ENCODE measurements at places on chromosomes 3 and 15. TPM values are rescaled to one million over a fixed set of nuclear protein-coding genes. Genes with fewer than 3 reads are reported as not detected.

Gene IL17RB
- 2.3 TPM for total RNA-seq

GRCh38 chr15:55237219-55238130 is 40.7 kb upstream of the RSL24D1 start:
- H3K4me3 ChIP-seq: no peak overlapping the region
- DNase-seq: no peak

DNA sequence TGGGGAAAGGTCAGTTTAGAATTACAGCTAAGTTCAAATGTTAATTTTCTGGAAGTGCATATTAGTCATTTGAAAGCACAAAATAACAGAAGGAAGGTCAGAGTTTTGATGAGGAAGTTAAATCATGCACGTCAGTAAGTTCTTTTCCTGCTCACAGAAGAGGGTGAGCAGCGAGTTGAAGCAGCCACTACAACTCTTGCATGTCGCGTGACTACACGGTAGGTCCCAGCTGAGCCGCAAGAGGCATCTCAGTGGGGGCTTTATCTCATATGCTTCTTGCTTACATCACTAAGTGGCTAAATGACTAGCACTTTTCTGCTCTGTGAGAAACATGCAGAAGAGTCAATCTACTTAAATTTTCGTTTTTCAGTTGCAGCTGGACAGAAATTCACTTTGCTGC is 21.3 kb upstream of the SEC62 start:
- no peaks in the 10 kb centered on the region for H3K27me3 ChIP-seq
- DNase-seq: no peak
- H3K36me3 ChIP-seq: no peaks in the 10 kb centered on the region

DNA sequence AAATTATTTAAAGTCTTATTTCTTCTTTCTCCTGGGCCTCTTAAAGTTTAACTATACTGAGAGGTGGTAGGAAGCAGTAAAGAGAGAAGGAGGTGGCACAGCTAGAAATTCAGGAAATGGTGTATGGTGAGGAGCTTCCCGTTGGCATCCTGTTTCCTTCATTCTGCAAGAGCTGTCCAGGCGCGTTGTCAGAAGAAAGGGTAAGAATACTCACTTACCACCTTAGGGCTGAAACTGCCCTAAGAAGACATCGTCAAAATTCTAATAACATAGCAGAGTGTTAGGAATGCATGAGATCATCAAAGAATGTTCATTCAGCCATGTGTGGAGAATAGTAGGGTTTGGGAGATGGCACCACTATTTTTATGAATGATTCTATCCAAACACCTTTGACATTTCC is 699.6 kb downstream of the MCTP2 start:
- no peak overlapping the region for H3K27ac ChIP-seq
- H3K4me1 ChIP-seq: no peaks in the 10 kb centered on the region
- no peak overlapping the region for H3K4me3 ChIP-seq
- H3K36me3 ChIP-seq: no peaks in the 10 kb centered on the region
- H3K27me3 ChIP-seq: no peaks in the 10 kb centered on the region

DNA sequence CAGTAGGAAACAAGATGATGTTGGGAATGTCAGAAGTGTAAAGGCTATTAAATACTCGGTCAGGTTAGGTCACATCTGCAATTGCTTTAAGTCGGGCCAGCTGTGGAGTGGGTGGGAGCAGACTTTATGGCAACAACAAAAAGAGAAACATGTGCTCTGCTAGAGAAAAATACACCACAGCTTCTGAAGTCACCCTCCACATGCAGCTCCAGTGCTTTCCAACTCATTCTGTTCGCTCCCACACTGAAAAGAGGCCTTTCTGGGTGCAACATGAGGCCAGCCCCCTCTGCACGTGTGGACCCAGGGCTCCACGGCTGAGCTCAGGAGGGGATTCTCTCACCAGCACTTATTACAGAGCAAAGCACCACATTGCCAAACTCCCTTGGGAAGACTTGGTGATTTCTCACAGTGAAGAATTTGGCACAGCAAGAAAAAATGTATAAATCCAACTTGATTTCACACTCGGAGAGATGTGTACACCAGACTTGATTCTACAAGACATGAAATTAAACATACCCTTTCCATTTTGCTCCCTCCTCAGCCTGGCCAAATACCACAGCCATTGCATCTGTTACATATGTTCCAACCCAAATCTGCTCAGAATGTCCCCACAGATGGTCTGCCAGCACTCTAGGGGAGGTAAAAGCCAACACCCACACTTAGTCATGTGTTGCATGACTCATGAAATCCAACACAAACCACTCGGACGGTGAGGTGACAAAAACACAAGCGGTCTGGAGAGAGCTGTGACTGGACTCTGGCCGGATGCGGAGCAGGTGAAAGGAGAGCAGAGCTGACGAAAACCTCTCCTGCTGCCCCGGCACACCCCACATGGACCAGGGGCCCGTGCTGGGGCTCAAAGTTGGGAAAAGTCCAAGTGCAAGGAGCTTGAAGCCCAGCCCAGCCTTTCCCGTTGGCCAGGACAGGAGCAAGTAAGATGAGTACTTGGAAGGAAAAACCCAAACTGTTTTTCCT is 74.6 kb downstream of the ITGB5 start:
- H3K4me3 ChIP-seq: peak overlapping the region; percentile 49
- peaks cover 39% of the 10 kb centered on the region for H3K36me3 ChIP-seq
- H3K27me3 ChIP-seq: no peaks in the 10 kb centered on the region
- peak; percentile 67 for DNase-seq
- peaks cover 48% of the 10 kb centered on the region for H3K4me1 ChIP-seq

DNA sequence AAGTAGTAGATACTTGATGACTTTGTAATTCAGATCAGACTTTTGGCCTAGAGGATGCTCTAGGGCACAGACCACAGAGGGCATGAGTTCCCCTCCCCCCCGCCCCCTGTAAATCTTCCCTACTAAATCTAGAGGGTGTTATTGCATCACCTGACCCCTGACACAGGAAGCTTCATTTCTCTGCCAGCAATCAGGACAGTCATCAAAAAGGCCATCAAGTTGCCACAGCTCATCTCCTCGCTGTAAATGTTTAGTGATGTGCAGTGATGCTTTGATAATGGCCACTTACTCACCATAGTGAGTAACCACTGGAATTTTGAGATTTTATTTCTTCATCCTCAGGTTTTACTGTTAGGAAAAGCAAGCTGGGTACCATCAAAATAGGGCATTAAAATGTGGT is 289.2 kb upstream of the CHRM5 start:
- H3K4me1 ChIP-seq: peaks cover 3% of the 10 kb centered on the region
- no peaks in the 10 kb centered on the region for H3K36me3 ChIP-seq

- DNase-seq: no peak
- no peaks in the 10 kb centered on the region for H3K36me3 ChIP-seq
- H3K4me3 ChIP-seq: no peak overlapping the region
These were observed 217.0 kb downstream of the PDCD6IP start for GRCh38 chr3:34015204-34016142.

DNA sequence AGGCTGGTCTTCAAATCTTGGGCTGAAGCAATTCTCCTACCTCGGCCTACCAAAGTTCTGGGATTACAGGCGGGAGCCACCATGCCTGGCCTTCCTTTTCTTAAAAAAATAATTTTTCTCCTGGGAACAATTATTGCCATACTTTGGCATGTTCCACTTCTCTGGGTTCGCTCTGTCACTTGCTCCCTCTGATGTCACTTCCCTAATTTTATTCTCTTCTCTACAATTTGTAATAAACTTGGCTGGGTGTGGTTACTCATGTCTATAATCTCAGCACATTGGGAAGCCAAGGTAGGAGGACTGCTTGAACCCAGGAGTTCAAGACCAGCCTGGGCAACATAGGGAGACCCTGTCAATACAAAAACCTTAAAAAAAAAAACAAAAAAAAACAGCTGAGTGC is 6.1 kb upstream of the IMPDH2 start:
- no peak for DNase-seq
- H3K36me3 ChIP-seq: peaks cover 31% of the 10 kb centered on the region
- no peak overlapping the region for H3K27ac ChIP-seq
- no peaks in the 10 kb centered on the region for H3K4me1 ChIP-seq
- no peaks in the 10 kb centered on the region for H3K27me3 ChIP-seq

Gene FURIN
- 89.7 TPM for total RNA-seq

GRCh38 chr15:61582092-61582491 is 353.0 kb upstream of the RORA start:
- H3K36me3 ChIP-seq: no peaks in the 10 kb centered on the region
- no peak overlapping the region for H3K27ac ChIP-seq
- no peak for DNase-seq
- H3K27me3 ChIP-seq: no peaks in the 10 kb centered on the region

Gene C3orf20
- total RNA-seq: not detected

- no peaks in the 10 kb centered on the region for H3K36me3 ChIP-seq
- H3K4me1 ChIP-seq: peaks cover 19% of the 10 kb centered on the region
- peak overlapping the region; percentile 87 for H3K27ac ChIP-seq
- no peaks in the 10 kb centered on the region for H3K27me3 ChIP-seq
These were observed 50.6 kb downstream of the SLC6A6 start for GRCh38 chr3:14452740-14453710.

DNA sequence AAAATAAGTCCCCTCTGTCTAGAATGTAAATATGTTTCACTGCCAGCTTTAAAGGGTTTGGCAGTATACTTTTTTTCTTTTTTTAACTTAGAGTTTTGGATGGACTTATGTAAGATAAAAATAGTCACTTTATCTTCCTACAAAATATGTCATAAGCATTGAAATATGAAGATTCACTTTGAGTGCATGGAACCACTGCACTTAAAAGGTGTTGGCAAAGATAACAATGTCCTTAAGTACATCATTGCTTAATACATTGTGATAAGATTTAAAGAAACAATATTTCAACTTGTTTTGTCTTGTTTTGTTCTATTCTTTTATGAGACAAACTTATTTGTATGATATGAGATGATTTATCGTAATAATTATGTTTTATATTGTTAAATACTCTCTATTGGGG is 66.3 kb upstream of the NAALADL2 start:
- no peaks in the 10 kb centered on the region for H3K27me3 ChIP-seq
- H3K36me3 ChIP-seq: no peaks in the 10 kb centered on the region
- no peaks in the 10 kb centered on the region for H3K4me1 ChIP-seq
- no peak overlapping the region for H3K4me3 ChIP-seq
- H3K27ac ChIP-seq: no peak overlapping the region
- no peak for DNase-seq

Gene ZSCAN2
- total RNA-seq: 2.8 TPM

Gene SLCO3A1
- 16.5 TPM for total RNA-seq

DNA sequence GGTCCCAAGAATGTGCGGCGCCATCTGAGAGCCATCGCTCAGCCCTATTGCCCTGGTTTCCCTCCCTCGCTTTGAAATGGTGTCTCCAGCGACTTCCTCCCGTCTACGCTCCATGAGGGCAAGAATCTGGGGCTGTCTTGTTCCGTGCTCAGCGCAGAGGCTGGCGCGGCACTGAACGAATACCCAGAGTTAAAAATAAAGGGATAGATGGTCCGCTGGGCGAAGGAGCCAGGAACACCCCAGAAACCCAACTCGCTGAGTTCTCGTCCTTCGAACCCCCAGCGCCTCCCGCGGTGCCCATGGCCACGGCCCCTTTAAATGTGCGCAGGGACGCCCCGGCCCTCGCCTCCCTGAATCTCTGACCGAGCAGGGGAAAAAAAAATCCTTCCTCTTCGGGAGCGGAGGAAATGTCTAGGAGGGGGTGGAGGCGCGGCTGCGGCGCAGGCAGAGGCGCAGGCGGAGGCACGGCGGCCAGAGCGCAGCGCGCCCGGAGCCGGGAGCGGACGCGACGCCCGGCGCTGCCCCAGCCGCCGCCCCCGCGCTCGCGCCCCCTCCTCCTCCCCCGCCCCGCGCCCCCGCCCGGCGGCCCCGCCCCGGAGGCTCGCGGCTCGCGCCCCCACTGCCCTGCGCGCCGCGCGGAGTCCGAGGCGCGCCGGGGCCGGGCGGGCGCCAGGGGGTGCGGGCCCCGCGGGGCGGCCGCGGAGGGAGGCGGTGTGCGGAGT is 8.5 kb upstream of the FGD5 start:
- no peaks in the 10 kb centered on the region for H3K36me3 ChIP-seq
- DNase-seq: no peak
- H3K4me3 ChIP-seq: peak overlapping the region; percentile 70
- H3K27ac ChIP-seq: peak overlapping the region; percentile 35
- H3K27me3 ChIP-seq: no peaks in the 10 kb centered on the region
- no peaks in the 10 kb centered on the region for H3K4me1 ChIP-seq

Gene SIDT1
- total RNA-seq: 1.6 TPM

Gene C2CD4A
- not detected for total RNA-seq

Gene IGSF11
- total RNA-seq: 0.71 TPM

Gene TMEM45A
- total RNA-seq: 21.1 TPM

DNA sequence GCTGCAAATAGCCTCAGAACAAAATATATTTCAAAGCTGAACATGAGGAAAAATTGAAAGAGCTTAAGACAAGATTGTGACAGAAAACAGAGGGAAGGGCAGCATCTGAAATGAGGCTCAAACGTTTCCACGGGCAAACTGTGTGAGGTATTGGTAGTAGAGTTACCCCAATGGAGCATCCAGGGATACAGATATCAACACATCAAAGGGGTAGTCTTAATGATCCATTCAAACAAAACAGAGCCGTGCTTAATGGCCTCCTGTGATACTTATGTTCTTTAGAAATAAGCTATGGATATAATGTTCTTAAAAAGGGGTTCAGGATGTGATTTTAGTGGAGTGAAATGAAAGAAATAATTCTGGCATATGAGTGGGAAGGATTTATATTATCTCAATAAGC is 430.3 kb upstream of the PDZRN3 start:
- no peak overlapping the region for H3K27ac ChIP-seq
- no peak for DNase-seq
- H3K27me3 ChIP-seq: no peaks in the 10 kb centered on the region
- H3K4me3 ChIP-seq: no peak overlapping the region

Gene PYGO1
- total RNA-seq: 7.4 TPM

DNA sequence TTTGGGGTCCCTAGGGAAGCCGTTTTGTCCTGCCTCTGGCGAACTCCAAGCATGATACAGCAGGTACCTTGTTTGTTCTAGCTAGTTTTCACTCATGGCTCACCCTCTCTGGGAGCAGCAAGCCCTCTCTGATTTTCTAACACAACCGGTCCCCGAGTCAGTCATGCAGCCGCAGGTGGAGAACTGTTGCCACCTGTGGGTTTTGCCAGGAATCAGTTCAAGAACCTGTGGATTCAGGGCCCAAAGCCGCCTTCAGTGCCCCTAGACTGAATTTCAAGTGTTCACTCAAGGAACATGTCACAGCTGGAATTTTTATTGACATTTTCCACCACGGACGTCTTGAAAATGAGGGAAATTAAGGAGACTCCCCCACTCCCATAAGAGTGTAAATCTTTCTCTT is 13.3 kb upstream of the LRRK1 start:
- peaks cover 10% of the 10 kb centered on the region for H3K4me1 ChIP-seq
- H3K4me3 ChIP-seq: no peak overlapping the region
- no peaks in the 10 kb centered on the region for H3K36me3 ChIP-seq
- no peak overlapping the region for H3K27ac ChIP-seq
- no peaks in the 10 kb centered on the region for H3K27me3 ChIP-seq

Gene EPB42
- total RNA-seq: not detected

DNA sequence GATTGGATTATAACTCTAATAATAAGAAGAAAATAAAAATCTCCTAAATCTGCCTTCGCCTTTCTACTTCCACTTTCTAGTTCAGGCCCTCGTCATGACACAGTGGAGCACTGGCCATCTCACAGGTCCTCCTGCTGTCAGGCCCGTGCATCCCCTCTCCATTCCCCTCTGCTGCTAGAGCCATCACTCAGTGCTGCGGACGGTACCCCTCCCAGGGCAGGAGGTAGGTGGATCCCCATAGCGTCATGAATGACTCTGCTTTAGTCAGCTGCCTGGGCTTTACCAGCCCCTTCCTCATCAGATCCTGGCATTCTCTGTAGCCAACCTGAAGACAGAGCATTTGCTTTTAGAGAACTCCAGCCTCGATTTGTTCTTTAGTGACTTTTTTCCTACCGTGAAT is 12.0 kb upstream of the PPP1R2 start:
- H3K27me3 ChIP-seq: no peaks in the 10 kb centered on the region
- peaks cover 7% of the 10 kb centered on the region for H3K4me1 ChIP-seq
- no peak for DNase-seq
- H3K27ac ChIP-seq: no peak overlapping the region
- no peaks in the 10 kb centered on the region for H3K36me3 ChIP-seq
- H3K4me3 ChIP-seq: no peak overlapping the region

- peak overlapping the region; percentile 3 for H3K27ac ChIP-seq
- H3K4me1 ChIP-seq: peaks cover 30% of the 10 kb centered on the region
These were observed 24.2 kb upstream of the TM4SF4 start for GRCh38 chr3:149450281-149450680.
